ENCODE measurements at places on chromosomes 12 and 14.

DNA sequence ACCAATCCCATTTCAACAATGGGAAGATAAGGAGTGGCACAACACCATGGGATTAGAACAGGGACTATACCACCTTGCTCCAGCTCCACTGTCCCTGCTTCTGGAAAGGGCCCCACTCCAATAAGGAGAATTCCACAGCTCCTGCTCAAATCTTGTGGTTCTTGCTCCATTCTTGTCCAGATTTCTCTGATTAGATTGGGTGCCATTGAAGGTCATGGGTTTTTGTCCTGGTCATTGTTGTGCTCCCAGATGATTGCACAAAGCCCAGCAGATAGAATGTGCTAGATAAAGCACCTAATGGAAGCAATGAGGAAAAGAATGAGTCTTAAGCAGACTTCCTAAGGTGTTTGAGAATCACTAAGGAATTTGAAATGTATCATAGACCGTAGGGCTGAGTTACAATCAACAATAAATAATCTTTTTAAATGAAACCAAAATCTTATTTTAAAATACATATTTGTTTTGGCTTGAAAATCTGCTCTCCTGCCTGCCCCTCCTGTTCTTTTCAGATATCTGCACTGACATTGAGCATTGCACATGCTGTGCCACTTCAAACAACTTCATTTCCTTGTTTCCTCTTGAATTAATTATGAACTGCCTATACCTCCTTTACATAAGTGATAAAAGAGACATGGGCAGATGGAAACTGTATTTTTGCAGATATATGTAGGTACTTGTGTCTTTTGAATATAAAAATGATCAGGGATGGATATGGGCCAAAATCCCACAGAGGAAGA lies 115.9 kb downstream of the FGD4 start:
- no peak for DNase-seq

- DNase-seq: no peak
Observed at GRCh38 chr12:53567961-53568808, 58.0 kb downstream of the ATF7 start.

GRCh38 chr12:66573605-66574004 lies 105.3 kb downstream of the GRIP1 start:
- DNase-seq: no peak

DNA sequence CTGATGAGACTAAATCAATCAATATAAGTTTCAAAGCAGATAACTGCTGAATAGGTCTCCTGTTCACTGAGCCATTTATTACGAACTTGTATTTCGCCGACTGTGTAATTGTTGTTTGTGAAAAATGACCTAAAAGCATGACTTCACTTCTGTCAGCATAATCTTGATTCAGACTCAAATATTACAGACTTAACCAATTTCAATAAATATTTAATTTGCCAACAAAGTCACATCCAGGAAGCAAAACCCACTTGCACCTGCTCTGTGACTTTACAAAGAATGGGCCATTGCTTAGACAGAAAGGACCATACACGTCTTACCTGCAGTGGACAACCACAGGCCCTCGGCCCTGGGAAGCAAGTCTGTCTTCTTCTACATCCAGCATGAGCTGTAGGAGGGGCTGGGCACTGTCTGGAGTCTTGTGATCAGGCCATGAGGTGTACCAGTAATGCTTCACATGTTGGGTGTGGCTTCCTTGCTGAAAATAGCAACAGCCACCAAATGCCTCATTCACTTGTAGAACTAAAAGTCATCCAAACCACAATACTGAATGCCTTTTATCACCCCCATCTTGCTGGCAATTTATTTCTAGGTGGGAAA lies 23.5 kb upstream of the PTPRB start:
- DNase-seq: no peak

GRCh38 chr12:11069854-11070365 lies 7.8 kb upstream of the TAS2R46 start:
- DNase-seq: no peak

DNA sequence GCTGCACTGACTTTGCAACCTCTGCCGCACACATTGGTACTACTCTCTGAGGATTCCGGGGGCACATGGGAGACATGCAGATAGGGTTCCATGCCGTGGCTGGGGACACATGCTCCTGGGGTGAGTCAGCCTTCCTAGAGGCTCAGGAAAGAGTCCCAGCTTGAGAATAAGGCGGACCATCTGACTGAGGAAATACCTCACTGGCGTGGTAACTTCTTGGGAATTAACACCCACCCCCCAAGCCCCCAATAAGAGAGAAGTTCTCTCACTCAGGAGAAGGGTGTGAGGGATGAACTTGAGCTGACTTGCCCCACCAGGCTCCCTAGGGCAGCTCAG lies 23.2 kb downstream of the PLXNC1 start:
- no peak for DNase-seq

- no peak for DNase-seq
Observed at GRCh38 chr12:91104812-91105466, 6.4 kb downstream of the LUM start.

- no peak for DNase-seq
Observed at GRCh38 chr12:27206801-27207502, 37.1 kb upstream of the STK38L start.

GRCh38 chr12:77163074-77164038 lies 98.0 kb upstream of the E2F7 start:
- DNase-seq: no peak

- DNase-seq: no peak
Observed at GRCh38 chr12:123041042-123041531, 60.6 kb downstream of the ARL6IP4 start.

GRCh38 chr12:117119592-117120198 lies 20.5 kb upstream of the TESC start:
- DNase-seq: no peak

DNA sequence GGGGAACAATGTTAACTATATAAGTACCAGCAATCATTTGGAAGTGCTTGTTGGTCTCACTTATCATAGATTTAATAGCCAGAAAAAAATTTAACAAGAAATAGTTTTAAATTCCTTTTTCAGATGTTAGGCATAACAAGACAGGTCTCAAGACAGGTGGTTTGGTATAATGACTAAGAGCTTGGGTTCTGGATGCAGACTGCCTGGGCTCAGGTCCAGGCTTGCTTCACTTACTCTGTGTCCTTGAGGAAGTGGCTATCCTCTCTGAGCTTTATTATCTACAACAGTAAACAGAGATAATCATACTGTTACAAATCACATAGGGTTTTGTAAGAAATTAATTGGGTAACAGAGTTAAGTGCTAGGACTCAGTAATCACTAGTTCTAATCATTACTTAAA lies 338.0 kb upstream of the FLRT2 start:
- no peak for DNase-seq

DNA sequence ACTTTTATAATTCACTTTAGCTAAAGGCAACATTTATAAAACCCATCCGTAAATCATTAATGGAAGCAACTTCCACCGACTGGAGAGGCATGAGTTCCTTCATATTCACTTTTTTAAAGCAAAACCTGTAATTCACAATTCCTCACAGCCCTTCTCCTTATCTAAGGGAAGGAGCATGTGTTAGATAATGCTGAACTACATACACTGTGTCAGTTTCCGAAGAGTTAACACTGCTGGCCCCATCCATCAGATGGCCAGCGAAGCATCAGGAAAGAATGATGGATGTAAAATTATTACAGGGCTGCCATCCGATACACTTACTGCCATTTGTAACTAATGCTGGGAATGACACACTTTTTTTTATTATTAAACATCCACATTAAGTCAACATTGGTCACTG lies 392.8 kb downstream of the SOX5 start:
- DNase-seq: no peak

DNA sequence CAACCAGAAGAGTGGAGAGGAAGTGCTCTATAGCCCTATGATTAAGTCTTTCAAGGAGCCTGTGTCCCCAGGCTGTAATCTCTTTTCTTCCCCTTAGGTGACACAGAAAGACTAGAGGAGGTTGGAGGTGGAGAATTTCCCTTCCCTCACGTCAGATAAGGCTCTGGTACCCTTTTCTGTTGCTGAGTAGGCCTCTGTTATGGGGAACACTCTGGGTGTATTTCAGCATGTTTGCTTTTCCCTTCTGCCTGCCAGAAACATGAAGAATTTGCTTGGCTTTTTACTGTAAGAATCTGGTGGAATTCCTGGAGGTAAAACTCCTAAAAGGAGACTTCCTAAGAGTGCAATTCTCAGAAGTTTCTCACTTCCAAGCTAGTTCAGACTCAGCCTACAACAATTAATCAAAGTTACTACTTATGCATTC lies 58.3 kb downstream of the SIX1 start:
- DNase-seq: no peak

DNA sequence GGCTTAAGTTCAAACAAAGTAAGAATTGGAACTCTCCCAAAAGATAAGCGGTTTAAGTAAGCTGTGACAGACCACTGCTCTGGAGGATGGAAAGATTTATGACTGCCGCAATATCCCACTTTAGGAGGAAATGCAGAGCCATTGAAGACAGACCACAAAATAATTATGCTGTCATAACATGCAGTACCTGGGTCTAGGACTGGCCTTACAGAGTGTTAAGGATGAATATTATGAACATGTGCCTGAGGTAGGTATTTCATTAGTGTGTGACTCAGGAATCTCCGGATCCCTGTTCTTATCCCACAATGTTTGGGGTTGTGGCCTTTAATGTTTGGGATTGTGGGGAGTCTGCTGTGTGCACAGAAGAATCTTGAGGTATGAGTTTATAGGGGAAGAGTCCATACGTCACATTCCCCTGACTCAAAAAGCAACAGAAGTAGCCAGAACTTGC lies 114.9 kb downstream of the SAMD4A start:
- DNase-seq: no peak

- no peak for DNase-seq
Observed at GRCh38 chr12:114314974-114315720, 90.8 kb downstream of the TBX5 start.

DNA sequence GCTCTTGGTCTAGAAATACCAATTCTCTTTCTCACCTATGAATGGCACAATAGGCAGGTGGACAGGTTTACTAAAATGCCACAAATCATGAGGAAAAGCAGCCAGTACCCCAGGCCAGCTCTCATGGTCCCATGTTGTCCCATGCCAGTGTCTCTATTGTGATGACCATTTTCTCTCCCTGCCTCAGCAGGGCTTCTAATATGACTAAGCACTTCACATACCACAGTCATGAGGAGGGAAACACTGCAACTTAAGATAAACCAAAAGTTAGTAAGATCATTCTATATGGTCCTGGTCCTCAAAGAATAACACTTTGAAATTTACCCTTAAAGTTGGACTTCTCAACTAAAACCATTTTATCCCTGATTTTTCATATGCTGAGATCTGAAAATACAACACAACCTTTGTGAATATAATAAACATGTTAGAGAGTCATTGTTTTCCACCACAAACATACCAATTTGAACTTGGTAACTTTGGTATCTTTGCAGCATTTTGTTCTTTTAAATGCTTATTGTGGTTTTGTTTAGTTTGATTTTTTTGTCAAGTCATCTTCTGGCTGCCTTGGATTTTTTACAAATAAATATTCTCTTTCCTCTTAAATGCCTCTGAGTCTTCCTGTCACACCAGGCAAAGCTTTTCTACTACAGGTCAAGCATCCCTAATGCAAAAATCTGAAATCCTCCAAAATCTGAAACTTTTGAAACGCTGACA lies 3.6 kb downstream of the TTC5 start:
- DNase-seq: no peak

- no peak for DNase-seq
Observed at GRCh38 chr12:120238217-120238616, 27.3 kb downstream of the PXN start.

DNA sequence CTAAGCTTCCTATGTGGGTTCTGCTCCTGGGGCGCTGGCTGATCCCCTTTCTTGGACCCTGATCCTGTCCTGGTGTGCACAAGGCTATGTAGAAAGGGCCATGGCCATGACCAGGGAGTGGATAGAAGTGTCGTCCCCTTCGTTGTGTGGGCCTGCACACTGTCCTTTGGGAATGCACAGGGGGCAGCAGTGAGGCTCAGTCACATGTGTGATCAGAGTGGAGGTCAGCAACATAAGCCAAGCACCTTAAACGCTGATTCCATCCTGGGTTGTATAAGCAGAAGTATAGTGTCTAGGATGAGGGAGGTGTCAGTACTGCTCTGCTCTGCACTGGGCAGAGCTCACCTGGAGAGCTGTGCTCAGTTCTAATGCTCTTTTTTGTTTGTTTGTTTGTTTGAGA lies 48.4 kb downstream of the ESRRB start:
- no peak for DNase-seq

DNA sequence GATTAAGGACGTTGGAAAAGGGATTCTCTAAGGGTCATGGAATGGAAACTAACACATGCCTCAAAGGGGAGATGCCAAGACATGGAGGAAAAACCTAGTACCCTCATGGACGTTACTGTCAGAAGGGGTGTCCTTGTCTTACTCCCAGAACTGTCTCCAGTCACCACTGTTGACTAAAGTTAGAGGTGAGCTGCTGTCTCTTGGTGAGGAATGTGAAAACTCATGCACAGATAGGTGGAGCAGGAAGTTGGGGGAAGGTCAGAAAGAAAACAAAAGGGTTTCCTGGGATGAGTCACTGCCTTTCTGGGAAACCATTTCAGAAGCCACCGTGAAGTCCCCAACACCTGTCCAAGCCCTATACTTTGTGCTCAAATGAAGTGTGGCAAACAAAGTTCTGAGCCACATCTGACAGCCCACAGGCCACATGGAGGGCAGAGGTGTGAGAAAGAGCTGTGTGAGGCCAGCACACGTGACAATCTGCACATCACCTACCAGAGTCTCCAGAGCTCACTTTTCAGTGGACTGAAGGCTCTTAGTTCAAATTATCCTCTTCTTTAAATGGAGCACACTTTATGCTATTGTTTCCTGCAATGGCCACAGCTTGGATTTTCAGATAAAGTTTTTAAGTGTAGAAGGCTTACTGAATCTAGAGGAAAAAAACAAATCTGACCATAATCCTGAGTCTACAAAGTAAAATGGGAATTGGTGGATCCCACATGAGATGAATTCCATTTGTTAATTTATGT lies 92.9 kb upstream of the EGLN3 start:
- DNase-seq: no peak

GRCh38 chr12:109621901-109622364 lies 48.3 kb downstream of the MVK start:
- no peak for DNase-seq

- DNase-seq: no peak
Observed at GRCh38 chr12:47317175-47317915, 237.6 kb upstream of the AMIGO2 start.

DNA sequence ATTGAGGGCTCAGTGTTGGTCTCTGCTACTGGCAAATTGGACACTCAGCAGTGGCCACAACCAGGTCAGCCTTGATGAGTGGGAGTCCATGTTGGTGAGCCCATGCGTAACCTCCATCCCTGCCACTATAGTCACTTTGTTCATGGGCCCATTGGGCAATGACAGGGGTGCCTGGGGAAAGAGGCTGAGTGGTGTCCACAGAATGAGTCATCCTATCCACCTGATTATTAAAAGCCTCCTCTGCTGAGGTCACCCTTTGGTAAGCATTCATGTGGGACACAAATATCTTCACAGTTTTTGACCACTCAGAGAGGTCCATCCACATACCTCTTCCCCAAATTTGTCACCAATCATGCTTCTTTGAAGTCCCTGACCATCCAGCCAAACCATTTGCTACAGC lies 50.0 kb downstream of the FIGNL2 start:
- no peak for DNase-seq

Measured in activated gamma-delta T cell (primary cell).